ENCODE measurements at places on chromosomes 1 and 21.
A peak's percentile ranks its signal among the peaks of the same experiment; 100 is the strongest.

GRCh38 chr21:32316361-32317215, 17.9 kb downstream of the MRAP start:
- no peak for ATAC-seq

- no peak for ATAC-seq
These were observed 25.1 kb upstream of the PDC start for GRCh38 chr1:186486061-186486460.

DNA sequence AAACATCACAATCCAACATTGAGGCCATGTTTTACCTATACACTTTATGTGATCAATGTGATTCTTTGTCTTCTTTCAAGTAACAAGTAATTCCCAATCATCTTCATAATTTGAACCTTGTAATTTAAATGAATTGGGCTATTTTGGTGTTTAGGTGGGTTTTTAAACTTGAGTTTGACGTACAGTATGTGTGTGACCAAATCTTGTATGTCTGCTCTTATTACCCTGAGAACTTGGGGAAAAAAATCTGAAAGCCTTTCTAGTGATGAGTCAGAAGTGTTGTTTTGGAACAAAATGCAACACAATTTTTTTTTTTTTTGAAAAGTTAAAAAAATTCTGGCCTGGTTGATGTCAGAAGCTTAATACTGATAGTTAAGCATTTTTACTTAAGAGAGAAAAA, 68.5 kb downstream of the HHAT start:
- no peak for ATAC-seq

- ATAC-seq = no peak
These were observed 143.7 kb downstream of the PLPP3 start for GRCh38 chr1:56435434-56436262.

DNA sequence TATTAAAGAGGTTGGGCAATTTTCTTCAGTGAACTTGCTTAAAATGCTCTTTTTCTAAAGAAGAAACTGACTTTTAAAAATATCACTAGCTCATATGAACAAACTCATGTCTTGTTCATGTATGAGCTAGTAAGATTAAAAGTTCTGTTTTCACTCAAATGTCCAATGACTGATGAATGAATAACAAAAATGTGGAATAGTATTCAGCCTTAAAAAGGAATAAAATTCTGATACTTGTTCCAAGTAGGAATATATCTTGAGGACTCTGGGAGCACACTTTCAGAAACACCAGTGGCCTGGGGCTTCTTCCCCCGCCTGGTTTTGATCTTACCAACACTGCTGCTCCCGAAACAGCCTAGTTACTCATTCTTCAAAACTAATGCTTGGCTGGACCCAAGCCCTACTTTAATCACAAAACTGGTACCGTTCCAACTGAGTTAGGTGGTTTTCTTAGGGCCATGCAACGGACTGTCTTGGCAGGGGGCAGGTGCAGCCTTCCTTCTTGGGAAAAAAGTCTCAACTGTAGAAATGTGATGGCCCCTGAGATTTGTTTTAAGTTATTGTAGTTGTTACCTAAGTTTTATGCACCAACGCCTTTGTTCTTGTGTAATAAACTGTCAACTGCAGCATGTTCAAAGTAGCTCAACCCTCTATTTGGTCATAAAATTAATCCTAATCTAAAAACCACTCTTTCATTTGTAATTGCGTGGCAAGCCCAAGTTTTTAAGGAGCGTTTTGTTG, 116.0 kb downstream of the ETS2 start:
- ATAC-seq = no peak

- no peak for ATAC-seq
These were observed 472.2 kb upstream of the RUNX1 start for GRCh38 chr21:35521293-35521692.

- no peak for ATAC-seq
These were observed 626 bp upstream of the HLCS start for GRCh38 chr21:36966821-36967768.

GRCh38 chr1:57474137-57474750, 50.4 kb upstream of the DAB1 start:
- ATAC-seq = no peak

- no peak for ATAC-seq
These were observed 42.2 kb downstream of the GIPC2 start for GRCh38 chr1:78088015-78088414.

DNA sequence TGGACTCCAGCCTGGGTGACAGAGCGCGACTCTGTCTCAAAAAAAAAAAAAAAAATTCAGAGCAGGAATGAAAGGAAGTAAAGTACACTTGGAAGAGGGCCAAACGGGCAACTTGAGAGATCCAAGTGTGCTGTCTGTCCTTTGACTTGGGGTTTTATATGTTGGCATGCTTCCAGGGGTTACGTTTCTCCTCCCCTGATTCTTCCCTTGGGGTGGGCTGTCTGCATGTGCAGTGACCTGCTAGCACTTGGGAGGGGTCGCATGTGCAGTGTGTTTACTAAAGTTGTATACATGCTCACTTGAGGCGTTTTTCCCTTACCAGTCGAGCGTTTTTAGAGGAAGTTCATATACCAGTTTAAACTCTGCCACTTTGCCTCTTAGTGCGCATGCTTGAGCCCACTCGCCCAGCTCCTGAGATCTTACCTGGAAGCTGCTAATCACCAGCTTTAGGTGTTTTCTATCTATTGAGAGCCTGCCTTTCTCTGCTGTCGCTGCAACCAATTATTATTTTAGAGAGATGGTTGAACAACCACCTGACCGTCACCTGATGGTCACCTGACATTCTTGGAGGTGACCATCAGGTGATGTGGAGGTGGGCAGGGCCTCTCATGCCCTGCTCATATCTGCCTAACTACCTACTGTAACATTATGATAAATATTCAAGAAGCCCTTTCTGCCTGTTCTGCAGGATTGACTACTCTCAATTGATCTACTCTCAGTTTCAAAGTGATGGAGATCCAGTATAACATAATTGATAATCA, 140.1 kb downstream of the MACF1 start:
- no peak for ATAC-seq

DNA sequence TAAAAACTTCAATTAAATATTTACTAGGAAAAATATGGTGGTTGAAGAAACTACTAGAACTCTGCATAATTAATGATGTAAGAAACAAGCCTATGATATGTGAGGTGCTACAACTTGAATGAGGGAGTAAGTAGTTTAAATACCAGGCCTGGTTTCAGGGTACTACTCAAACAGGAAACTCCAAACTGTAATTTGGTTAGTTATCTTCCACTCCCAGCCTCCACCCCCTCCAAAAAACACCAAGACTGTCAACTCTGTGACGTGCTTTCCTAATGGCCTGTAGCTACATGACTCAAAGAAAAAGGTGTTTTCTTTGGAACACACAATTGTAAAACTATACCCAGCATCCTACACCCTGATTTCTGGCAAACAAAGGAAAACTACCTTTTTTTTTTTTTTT, 55.9 kb upstream of the RCC1 start:
- ATAC-seq = peak; percentile 94

DNA sequence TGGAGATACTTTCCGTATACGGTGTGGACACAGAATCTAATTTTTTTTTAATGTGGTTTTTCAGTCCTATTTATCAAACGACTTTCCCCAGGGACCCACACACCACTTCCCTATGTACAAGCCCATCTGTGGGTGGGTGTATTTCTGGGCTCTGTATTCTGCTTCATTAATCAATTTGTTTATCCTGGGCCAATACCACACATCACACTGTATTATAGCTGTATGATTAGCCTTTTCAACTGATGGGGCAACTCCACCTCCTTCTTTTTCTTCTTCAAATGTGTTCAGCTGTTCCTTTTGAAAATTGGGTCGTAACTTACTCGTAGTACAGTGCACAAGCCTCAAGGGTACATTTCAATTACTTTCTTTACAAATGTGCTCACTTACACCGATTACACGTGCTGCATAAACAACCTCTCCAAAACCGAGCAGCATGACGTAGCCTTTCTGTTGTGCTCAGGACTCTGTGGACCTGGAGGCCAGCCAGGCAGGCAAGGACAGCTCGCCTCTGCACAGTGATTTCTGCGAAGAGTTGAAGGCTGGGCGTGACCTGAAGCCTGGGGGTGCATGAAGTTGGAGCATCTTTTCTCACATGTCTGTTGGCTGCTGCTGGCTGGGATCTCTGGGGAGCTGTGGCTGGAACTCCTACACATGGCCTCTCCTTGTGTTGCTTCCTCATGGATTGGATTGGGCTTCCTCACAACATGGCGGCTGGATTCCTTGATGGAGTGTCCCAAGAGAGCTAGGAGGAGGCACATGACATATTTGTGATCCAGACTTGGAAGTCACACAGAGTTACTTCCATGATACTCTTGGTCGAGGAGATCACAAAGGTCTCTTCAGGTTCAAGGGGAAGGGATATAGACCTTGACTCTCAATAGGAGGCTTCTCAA, 126.5 kb downstream of the CRYAA start:
- ATAC-seq = no peak

DNA sequence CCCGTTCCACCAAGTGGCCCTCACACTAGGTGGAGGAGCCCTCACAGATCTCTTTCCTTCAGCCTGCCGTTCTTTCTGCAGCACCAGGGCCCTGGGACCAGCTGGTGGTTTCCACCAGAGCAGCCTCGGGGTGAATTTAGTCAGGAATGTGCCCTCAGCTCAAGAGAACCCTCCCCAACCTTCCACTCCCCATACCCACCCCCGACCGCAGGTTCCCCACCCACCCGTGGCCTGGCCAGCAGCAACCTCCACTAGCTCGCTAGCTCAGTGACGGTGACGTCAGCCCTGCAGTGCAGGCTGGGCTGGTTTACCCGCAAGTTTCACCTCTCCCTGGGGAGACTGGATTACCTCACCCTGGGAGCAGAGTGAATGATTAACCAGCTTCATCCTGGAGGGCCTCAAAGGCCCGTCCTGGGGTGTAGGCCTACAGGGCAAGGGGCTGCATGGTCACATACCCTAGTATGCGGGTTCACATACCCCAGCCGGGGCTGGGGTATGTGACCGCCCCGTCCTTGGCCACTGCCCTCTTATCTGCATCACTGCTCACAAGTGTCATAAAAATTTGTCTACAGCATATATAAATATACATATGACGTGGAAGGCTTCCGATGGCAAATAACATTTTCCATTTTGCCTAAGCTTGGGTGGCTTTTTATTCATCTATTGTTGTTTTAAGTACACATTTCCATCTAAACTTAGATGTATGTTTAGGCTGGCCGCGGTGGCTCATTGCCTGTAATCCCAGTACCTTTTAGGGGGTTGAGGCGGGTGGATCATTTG, 24.5 kb downstream of the ELF3 start:
- ATAC-seq = no peak

- ATAC-seq = no peak
These were observed at the start of gene POU3F1 for GRCh38 chr1:38046333-38046883. TSS of gene POU3F1 (minus strand) at chr1:38046793. CDS start at chr1:38046743, 50 bp downstream.

DNA sequence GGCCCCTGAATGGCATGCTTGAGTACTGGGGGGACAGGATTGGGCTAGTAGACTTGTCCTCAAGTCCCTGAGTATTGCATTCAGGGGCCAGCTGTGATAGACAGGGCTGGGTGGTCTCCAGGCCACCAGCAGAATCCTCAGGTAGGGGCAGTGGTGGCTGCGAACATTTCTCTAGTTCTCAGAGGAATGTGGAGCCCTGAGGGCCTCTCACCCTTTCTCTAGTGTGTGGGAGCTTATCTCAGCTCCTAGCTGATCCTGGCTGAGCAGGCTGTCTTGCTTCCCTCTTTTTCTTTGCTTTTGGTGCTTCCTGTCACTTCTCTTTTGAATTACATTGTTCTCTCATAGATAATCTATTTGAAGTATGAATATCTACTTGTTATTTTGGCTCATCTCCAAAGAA, 30.0 kb upstream of the PM20D1 start:
- ATAC-seq = no peak

- no peak for ATAC-seq
These were observed 28.0 kb upstream of the LRRN2 start for GRCh38 chr1:204713541-204713940.

- ATAC-seq = no peak
These were observed 131.2 kb downstream of the RHOU start for GRCh38 chr1:228866468-228866867.

- ATAC-seq = no peak
These were observed 24.3 kb downstream of the UBE2Q1 start for GRCh38 chr1:154533952-154534844.

GRCh38 chr1:222910699-222911098, 95.9 kb downstream of the DISP1 start:
- no peak for ATAC-seq

DNA sequence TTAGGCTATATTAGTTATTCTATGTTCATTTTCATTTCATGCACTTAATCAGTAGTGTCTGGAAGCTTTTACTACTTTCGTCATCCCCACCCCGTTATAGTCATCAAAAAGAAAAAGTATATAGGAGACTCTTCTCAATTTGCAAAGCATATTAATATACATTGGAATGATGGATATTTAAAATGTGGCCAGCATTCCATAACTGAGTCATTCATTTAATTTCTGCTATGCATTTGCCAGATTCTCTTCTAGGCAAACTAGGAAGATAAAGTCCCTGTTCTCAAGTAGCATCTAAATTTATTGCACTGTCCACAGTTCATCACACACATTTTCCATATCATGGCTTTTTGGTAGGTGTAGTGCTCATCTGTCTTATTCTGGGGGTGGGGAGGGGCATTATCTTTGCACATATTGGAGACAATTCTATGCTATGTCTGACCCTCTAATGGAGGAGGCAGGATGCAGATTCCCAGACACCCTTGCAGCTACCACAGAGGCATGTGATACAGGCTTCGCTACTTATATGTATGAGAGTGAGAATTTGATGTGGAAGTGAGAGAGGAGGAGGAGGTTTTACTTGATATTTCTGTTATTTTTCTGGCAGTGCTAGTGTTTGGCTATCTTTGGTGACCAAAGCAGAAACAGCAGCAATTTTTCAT, 125.8 kb downstream of the CTH start:
- ATAC-seq = no peak
